ENCODE measurements at places on chromosomes 1 and 21.

DNA sequence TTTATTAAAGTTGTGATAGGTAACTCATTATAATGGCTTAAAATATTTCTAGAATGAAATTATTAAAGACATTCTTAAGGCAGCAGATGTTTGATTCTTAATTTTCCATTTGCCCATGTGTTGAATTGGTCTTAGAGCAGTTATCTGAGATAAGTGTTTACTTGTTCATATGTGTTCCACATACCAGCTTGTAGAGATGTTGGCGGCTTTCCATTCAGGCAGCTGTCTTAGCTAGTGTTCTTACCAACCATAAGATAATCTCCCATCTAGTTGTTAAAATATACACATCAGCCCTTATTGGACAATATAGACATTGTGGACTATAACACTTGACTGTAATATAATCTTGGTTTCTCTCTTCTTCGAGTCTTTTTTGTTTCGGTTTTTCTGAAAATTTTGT, 1372.9 kb upstream of the ADGRL2 start:
- no peak for DNase-seq

DNA sequence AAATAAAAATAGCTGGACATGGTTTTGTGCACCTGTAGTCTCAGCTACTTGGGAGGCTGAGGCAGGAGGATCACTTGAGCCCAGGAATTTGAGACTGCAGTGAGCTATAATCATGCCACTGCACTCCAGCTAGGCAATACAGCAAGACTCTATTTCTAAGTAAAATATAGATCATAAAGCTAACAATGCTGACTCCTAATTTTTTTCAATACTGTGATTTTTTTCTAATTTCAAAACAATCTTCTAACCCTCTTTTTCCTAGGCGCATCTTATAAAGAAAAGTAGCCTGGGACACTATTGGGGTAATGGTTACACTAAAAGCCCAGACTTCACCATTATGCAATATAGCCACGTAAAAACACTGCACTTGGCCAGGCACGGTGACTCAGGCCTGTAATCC, 81.3 kb downstream of the PTPN14 start:
- DNase-seq, result no peak

GRCh38 chr1:51516649-51517158, 2.4 kb downstream of the EPS15 start:
- no peak for DNase-seq

- DNase-seq, result no peak
These were observed 135.0 kb downstream of the SYT14 start for GRCh38 chr1:210072896-210073504.

GRCh38 chr1:57407928-57408327, 15.9 kb downstream of the DAB1 start:
- no peak for DNase-seq

DNA sequence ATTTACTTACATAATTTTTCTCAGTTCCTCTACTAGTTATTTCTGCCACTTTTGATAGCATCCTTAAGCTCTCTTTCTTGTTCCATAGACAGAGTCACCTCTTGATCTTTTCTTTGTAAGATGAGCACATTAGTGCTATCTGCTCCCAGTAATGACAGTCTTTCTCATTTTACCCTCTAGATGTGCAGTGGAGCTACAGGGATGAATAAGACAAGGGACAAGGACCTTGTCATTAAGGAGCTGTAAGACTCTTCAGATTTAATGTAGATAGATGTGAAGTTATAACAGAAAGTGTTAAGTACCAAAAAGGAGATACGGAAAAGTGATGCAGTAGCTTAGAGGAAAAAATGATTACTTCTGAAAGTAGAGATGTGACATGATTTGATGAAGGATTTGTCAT, 20.4 kb downstream of the SCP2 start:
- no peak for DNase-seq

- no peak for DNase-seq
These were observed 38.1 kb downstream of the GNPAT start for GRCh38 chr1:231279081-231279480.

- no peak for DNase-seq
These were observed 1271.8 kb downstream of the BRINP3 start for GRCh38 chr1:189205863-189206262.

GRCh38 chr1:229905031-229905545, 161.9 kb upstream of the GALNT2 start:
- DNase-seq, result no peak

DNA sequence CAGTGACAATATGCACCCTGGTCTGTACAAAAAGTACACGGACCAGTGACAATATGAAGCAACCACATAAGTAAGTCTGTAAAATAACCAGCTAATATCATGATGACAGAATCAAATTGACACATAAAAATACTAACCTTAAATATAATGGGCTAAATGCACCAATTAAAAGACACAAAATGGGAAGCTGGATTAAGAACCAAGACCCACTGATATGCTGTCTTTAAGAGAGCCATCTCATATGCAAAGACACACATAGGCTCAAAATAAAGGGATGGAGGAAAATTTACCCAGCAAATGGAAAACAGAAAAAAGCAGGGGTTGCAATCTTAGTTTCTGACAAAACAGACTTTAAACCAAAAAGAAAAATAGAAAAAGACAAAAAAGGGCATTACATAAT, 70.4 kb upstream of the VCAM1 start:
- DNase-seq, result no peak

DNA sequence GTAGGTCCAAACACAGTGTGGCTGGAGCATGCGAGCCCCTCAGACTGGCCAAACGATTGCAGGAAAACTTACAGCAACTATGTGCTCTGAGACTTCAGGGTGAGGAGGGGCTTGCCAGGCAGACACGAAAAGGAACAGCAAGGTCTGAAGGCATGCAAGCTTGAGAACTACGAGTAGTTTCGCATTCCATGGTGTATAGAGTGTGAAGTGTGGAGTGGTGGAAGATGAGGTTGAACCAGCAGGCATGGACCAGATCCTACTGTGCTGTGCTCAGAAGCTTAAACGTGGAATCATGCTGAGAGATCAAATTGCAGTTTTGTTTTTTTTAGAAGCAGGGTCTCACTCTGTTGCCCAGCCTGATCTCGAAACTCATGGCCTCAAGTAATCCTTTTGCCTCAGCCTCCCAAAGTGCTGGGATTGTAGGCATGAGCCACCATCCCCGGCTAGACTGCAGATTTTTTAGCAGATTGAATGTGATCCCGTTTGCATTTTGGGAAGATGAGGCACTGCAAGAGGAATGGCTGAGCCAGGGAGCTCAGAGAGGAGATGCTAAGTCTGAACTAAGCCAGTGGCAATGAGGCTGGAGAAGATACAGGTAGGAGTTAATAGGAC, 5.1 kb upstream of the TFAP2E start:
- DNase-seq, result no peak

DNA sequence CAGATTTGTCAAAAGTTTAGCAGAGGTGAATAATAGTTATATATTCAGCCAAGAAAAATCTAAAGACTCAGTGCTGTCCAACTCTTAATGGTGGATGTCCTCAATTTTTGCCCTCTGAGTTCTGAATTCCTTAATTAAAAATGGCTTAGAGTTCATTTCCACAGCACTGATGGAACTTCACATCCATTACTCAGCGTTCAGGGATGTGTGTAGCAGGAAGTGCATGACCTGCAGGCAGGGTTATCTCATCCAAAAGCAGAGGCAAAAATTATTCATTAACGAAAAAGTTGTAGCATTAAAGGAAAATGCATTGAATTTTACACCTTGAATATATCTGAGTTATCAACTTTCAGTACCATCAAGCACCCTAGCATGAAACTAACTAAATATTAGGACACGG, 96.7 kb downstream of the ZP4 start:
- no peak for DNase-seq

DNA sequence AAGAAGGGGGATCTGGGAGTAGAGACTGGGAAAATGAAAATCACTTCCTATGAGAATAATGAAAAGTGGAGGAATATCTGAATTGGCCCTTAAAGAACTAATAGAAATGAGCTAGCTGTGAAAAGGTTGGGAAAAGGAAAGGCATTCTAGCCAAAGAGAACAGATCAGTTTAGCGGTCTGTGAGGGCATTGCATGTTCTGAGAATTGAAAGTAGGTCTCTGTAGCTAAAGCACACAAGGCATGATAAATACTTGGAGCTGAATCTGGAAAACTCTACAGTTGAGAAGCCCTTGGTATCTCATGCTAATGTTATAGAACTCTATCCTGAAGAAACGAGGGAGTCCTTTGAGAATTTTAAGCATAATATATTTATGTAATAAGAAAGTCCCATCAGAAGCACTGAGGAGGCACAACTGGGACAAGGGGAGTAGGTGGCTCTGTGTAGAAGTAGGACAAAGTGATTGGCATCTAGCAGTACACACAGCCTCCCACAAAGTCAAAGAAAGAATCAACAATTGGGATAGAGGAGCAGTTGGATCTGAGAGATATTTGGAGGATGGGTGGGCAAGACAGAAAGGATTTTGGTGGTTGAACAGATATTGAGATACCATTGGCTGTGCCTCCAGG, 78.7 kb downstream of the GREM2 start:
- no peak for DNase-seq

DNA sequence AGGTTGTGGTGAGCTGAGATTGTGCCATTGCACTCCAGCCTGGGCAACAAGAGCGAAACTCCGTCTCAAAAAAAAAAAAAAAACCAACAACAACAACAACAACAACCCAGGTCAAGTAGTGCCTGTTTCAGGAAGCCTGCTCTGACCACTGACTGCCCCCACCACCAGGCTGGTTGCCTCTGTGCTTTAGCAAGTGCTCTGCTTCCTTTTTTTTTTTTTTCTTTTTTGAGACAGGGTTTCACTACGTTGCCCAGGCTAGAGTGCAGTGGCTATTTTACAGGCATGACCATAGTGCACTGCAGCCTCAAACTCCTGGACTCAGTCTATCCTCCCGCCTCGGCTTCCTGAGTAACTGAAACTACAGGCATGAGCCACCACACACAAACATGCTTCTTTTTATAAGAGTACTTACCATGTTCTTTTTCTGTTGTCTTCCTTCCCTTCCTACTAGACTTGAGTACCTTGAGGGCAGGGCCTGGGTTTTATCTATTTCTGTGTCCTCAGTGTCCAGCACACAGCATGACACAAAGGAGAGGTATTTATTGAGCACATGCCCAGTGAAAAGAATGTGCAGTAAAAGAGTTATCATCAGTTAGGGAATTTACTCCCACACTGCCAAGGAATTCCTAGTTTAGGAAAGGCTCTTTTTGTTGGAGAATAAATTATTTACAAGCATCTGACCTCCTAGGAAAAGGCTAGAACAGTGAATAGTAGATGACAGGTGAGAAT, 9.9 kb upstream of the COA7 start:
- DNase-seq, result no peak

DNA sequence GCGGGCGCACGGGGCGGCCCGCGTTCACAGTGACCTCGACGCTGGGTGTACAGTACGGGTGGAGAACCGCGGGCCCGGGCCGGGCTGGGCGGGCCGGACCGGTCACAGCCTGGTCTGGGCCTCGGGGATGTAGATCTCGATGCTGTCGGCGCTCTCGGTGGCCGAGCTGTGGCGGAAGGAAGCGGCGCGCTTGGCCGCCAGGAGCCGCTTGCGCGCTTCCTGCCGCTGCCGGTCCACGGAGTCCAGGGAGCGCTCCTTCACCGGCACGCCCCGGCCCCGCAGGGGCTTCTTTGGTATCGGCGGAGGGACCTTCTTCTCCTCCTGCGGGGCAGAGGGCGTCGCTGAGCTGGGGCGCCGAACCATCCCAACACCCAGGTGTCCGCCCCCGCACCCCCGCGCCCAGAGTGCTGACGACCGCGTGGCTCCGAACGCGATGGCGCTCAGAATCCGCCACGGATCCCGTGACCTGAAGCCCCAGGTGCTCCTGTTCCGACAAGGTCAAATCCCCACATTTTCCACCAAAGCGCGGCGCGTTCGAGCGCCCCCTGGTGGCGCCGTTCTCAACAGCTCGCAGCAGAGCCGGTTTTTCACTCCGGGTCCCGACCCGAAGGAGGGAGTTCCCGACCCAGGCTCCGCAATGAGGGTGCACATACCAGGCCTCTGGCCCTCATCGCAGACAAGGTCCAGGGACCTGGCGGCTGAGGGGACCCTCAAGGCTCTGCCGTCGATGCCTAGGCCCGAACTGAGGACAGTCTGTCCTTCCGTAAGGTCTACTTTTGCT, 6.6 kb upstream of the SMIM12 start:
- peak; percentile 80 for DNase-seq

DNA sequence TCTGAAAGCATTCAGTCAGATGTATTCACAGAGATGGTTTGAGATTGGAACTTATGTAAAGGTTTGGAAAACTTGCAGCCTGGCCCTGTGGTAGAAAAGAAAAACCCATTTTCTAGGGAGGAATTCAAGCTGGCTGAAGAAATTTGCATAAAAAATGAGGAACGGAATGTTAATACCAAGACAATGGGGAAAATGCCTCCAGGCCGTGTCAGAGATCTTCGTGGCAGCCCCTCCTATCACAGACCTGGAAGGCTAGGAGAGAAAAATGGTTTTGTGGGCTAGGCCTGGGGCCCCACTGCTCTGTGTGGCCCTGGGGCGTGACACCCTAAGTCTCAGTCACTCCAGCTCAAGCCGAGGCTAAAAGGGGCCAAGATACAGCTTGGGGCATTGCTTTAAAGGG, 26.7 kb downstream of the NME7 start:
- DNase-seq, result no peak

DNA sequence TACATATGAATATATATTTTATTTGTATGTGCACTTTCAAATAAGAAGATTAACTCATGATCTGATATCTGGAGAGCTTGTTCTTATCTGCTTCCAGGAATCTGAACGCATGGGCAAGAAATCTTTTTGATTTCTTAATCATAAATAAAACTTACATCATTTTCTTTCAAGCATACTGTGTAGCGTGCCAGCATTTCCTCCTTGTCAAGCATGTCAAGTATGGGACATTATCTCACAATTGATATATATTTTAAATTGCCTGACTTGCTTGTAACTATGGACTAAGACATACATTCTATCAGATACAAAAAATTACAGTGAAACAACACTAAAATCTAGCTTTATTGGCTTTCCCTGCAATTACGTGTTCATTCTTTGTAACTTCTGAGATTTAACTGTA, 1128.2 kb downstream of the PLA2G4A start:
- no peak for DNase-seq

DNA sequence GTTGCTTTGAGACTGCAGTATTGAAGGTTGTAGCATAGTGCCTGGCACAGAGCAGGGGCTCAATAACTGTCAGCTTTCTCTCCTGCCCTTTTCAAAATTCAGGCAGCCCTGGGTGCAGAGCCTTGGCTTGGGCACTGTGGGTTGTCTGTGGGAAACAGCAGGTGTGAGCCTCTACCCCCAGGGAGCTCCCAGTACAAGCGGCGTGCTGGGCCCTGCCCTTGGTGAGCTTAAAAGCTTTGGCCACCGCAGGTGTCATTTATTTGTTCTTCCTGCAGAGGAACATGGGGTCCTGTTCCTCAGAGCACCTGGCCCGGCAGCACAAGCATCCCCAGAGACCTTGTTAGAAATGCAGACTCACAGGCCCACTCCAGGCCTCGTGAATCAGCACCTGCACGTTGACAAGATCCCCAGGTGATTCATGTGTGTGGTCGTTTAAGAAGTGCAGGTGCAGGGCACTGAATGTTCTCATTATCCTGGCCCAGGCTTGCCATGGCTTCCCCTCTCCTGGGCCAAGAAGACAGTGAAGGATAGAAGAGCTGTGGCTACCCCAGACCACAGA, 29.9 kb upstream of the IGSF21 start:
- no peak for DNase-seq
